Astrocyte (in vitro differentiated cells and primary cell): ENCODE measurements at places on chromosomes 7 and 10. TPM values are rescaled to one million over a fixed set of nuclear protein-coding genes. Genes with fewer than 3 reads are reported as not detected.

DYDC2 gene
- not detected in 2 replicates for total RNA-seq

TLX1 gene
- not detected in 2 replicates for total RNA-seq

DIP2C gene
- total RNA-seq = 27.3 and 30.1 TPM in 2 replicates

UPK3BL1 gene
- total RNA-seq = 9.1 and 12.2 TPM in 2 replicates

EBF3 gene
- 0.07 and 0.14 TPM in 2 replicates for total RNA-seq

TRIM4 gene
- 4.1 and 4.6 TPM in 2 replicates for total RNA-seq

OPTN gene
- 161 and 164 TPM in 2 replicates for total RNA-seq

TIAL1 gene
- 155 and 161 TPM in 2 replicates for total RNA-seq

ICA1 gene
- 4.9 and 8.0 TPM in 2 replicates for total RNA-seq

PDK4 gene
- 0.29 and 0.34 TPM in 2 replicates for total RNA-seq

MCM10 gene
- total RNA-seq = 1.5 and 1.9 TPM in 2 replicates

NRCAM gene
- 7.9 and 9.3 TPM in 2 replicates for total RNA-seq

ZNRF2 gene
- 9.2 and 9.9 TPM in 2 replicates for total RNA-seq

CDHR3 gene
- 1.8 and 3.1 TPM in 2 replicates for total RNA-seq

VAX1 gene
- 0.34 and 0.62 TPM in 2 replicates for total RNA-seq

NAT16 gene
- 0.16 TPM in 1 of 2 replicates, not detected in the other for total RNA-seq

TUBB8 gene
- not detected in 2 replicates for total RNA-seq

DNA sequence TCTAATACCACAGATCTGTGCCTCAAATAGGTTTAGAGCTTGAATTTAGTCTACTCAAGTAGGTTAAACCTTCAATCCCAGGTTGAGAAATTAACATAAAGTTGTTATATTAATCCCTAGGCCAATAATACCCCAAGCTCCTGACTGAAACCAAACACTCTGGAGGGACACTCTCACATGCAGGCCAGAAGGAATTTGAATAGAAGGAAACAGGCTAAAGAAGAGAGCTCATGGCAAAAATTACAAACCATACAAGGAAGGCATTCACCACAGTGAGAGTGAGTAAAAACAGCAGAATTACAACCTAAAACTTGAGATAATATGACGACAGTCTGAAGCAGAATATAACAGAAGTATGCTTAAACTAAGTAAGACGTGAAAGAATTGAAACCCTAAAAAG is 76.1 kb upstream of the PDK4 start:
- DNase-seq = no peak

GRCh38 chr10:31476088-31476487 is 157.1 kb downstream of the ZEB1 start:
- DNase-seq = no peak

GRCh38 chr10:111677759-111678158 is 505.8 kb downstream of the GPAM start:
- DNase-seq = no peak

DNA sequence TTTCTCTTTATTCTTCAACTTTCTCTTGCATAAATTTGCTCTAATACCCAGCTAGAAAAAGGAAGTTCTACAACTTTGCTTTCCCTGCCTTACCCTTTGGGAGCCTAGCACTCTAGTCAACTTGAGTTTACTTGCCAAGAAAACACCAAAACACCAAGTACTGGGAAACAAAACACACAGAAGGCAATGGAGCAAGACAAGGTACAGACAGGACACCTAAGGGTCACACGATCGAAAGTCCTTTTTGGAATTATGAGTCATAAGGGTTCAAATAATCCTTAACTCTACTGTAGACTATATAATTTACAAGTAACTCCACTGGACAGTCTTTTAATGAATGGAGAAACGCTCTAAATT is 42.6 kb upstream of the ANAPC16 start:
- no peak for DNase-seq

- DNase-seq = no peak
Observed at GRCh38 chr10:6811153-6811552, 231.1 kb upstream of the PRKCQ start.

- DNase-seq = no peak
Observed at GRCh38 chr7:129886167-129886817, 66.5 kb downstream of the UBE2H start.

GRCh38 chr10:102280397-102281101 is 35.2 kb downstream of the GBF1 start:
- peak; percentile 41 for DNase-seq

GRCh38 chr7:46150202-46150601 is 229.1 kb upstream of the IGFBP3 start:
- DNase-seq = no peak

- no peak for DNase-seq
Observed at GRCh38 chr7:43513251-43513650, 69.7 kb upstream of the STK17A start.

GRCh38 chr7:151808400-151809145 is 68.3 kb downstream of the PRKAG2 start:
- no peak for DNase-seq

DNA sequence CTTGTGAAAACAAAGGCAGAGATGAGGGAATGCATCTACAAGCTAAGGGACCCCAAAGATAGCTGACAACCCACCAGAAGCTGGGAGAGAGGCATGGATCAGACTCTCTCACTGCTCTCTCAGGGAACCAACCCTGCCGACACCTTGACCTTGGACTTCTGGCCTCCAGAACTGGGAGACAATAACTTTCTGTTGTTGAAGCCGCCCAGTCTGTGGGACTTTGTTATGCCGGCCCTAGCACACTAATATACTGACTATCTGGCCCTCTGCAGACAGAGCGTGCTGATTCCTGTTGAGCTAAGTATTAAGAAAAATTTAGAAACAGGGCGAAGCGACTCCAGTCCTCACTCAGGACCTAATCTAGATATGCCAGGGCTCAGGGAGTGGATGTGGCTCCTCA is 144.3 kb upstream of the TCF7L2 start:
- no peak for DNase-seq

DNA sequence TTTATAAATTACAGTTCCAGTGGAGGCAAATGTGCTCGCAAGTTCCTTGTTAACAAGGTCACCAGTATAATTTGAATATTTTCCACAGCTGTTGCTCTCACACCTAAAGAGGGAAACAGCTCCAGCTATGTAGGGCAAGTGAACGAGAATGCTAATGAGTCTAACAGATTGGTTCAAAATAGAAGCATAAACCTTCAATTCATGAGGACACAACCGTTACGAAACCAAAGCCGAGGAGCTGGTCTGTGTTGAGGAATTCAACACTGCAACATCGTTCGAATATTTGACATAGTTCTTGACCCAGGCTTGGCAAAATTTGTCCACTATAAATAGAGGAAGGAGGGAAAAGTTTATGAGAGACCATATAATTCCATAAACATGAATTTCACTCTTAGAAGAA is 161.3 kb downstream of the KLF6 start:
- peak; percentile 83 for DNase-seq

DNA sequence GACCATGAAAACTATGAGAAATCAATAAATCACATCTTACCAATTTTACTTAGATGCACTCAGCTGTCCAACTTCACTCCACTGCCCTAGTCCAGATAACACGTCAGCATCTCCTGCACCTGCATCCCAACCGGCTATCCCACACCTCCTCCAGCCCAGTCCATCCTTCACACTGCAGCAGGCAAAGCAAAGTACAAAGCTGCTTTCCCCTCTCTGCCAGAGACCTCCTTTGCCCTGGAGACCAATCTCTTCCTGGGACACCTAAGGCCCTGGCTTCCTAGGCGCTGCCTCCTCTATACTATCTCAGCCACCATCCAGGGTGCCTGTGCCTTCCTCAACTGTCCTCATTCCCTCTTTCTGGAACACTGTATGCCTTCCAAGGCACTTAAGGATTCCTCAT is 90.3 kb upstream of the DDC start:
- DNase-seq = no peak

DNA sequence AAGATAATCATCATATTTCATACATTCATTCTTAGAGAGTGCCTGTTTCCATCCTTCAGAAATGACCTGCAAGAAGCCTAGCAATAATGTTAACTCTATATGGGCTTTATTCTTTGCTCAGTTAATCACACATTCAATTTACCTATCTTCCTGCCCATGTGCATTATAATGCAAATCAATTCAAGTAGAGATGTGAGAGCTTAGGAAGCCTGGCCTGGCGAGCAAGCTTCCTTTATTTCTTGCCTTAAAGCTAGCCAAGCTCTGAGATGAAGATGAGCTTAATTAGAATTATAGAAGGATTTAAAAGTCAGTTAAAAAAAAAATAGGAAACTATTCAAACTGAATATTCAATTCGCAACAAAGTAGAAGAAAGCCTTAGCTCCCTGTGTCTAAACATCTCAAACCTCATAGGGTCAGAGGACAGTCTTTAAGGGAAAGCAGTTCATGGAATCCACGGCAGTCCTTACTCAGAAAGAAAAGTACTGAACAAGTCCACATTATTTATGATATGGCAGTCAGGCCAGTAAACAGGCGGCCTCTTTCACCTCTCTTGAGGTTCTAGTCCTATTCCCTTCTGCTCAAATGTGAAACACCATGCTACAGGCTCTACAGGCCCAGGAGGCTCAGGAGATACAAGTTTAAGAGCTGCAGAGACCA is 214.1 kb downstream of the TFEC start:
- DNase-seq = no peak

- no peak for DNase-seq
Observed at GRCh38 chr7:117020591-117020973, 67.3 kb downstream of the ST7 start.

DNA sequence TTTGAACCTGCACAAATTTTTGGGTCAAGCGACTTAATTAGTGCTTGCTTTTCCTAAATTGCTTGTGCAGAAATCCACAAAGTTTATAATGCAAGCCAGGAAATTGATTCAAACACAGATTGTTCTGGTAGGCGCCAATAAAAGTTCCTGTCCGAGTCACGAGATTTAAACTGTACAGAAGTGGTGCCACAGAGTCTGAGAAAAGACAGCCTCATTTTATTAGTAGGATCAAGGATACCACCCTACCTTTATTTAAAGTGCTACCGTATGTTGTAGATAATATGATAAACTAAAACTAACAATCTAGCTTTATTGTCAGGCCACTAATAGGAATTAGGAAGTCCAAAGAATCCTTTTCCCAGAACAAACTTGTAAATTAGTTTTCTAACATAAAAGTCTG is 696.7 kb downstream of the TNS3 start:
- no peak for DNase-seq

DNA sequence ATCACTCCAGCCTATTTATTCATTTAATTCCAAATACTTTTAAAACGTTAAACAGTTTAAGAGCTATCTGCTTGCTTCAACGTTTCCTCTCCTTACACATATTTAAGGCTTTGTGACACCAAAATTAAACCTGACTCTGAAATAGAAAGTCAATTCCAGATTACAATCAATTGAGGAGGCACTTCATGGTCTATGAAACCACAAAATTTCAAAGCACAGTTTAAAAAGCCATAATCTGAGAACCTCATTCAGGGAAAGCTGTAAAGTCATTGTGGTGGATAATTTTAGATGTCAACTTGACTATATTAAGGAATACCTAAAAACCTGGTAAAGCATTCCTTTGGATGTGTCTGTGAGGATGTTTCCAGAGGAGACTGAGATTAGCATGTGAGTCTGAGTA is 6.2 kb downstream of the SNX13 start:
- peak; percentile 22 for DNase-seq

DNA sequence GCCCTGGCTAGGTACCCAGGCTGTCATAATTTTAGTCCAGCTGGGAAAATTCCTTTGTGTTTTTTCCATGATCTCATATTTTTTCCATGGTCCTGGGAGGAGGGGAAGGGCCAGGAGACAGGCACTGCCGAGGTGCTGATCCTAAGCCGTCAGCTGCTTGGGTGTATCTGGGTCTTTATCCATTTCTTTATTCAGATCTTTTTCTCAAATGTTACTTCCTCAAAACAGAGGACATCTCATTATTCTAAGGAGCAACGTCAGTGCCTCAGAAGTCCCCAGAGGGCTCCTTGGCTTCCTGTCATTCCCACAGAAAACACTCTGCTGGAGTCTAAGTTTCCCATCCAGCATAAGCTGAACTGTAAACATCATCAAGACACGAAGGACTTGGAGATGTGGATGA is 2.8 kb upstream of the OR6V1 start:
- DNase-seq = no peak

DNA sequence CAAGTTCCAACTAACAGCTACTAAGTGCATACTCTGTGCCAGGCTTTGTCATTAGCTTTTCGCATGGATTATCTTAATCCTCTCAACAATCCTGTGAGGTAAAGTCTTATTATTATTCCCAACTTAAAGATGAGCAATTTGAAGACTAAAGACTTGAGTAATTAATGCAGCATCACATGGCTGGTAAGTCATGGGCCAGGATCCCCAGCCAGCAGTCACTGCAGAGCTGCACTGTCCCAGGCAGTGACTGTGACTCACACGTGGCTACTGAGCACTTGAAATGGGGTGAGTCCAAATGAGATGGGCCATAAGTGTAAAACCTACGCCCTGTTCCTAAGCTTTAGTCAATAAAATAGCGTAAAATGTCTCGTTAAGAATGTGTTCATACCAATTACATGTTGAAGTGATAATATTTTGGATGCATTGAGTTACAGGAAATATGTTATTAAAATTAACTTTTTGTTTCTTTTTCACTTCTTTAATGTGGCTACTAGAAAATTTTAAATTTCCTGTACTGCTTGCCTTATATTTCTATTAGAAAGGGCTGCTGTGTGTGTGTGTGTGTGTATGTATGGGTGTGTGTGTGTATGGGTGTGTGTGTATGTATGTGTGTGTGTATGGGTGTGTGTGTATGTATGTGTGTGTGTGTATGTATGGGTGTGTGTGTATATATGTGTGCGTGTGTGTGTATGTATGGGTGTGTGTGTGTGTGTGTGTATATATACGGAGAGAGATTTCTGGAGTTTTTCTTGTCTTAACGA is 756.3 kb downstream of the AUTS2 start:
- no peak for DNase-seq

DNA sequence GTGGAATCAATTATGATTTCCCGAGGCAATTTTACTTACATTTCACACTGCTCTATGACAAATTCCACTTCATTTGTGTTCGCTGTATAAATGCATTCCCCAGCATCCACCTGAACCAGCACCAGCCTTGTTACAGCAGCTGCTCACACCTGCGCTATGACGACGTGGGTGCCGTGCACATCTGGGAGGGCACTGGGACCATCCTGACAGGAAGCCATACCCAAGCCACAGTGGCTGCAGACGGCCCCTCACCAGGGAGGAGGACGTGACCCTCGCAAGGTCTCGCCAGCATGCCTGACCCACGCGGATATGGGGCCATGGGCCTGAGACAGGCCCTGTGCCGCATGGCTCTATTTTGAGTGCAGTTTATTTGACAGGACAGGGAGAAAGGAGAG is 201.3 kb downstream of the MAD1L1 start:
- no peak for DNase-seq

DNA sequence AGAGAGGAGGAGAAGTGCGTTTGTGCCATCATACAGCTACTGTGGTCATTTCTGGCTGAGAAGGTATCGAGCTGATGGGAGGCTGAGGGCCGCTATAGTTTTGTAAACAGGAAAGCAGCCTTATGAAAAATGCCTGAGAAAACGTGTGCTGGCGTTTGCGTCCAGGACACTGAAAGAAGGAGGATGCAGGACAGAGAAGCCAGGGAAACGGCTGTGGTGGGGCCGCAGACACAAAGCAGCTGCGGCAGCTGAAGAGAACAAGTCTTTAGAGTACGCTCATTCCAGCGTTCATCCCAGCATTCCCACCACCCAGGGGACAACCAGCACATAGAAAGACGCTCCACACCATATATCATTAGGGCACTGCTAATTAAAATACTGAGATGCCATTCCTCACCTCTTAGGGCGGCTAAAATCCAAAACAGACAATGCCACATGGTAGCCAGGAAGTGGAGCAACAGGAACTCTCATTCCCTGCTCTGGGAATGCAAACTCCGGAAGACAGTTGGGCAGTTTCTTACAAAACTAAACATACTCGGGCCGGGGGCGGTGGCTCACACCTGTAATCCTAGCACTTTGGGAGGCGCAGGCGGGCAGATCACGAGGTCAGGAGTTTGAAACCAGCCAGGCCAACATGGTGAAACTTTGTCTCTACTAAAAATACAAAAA is 18.4 kb downstream of the GNA12 start:
- DNase-seq = no peak
